CD4-positive, alpha-beta T cell treated with Interleukin-15 for 4 hours (primary cell): ENCODE measurements at places on chromosomes 16 and 17.

DNA sequence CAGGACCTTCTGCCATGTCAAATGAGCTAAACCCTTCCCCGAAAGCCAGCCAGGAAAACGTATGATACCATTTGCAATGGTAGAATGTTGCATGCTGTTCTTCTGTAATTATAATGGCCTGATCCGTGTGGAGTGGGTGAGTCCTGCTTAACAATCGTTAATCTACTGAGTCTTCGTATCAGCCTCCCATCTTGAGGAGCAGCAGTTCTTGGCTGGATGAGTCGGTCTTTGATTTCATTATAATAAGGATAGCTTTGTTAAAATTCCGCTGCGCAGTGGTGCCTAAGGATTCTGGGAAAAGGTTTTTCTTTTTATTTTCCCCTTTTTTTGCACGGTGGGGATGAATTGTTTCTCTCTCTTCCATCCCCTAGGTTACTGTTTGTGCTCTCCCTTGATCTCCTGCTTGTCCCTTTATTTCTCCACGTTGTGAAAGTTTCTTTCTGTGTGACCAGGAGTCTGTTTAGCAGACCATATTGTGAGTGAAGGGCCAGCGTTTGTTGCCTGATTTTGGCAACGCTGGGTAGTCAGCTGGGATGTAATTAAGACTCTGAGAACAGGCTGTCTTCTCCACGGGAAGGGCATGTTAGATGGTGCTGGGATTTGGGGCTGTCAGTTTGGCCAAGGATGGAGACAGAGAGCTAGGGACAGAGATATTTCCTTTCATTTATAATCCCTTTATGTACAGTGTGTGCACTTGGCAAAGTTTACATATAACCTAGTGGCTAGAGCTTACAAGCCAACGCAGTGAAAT is 263.0 kb downstream of the FTO start:
- DNase-seq, result no peak

DNA sequence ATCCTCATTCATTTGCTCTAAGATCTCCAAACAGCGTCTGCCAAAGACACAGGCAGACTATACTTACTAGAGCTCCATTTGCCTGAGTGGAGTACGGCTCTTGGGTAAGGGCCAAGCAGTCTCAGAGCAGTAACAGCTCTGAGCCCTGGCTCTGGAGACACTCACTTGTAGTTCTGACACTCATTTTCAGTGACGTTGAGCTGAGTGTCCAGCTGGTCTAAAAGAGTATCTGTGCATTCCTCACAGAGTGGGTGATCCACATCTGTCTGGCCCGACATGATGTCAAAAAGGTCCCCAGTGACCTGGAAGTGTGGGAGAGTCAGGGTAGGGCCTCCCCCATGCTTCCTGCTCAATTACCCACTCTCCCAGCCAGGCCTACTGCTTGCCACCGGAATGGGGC is 5.7 kb downstream of the BECN1 start:
- no peak for DNase-seq

GRCh38 chr16:51359141-51359955 is 208.3 kb upstream of the SALL1 start:
- no peak for DNase-seq

GRCh38 chr17:79341222-79341780 is 266.7 kb downstream of the ENGASE start:
- no peak for DNase-seq

DNA sequence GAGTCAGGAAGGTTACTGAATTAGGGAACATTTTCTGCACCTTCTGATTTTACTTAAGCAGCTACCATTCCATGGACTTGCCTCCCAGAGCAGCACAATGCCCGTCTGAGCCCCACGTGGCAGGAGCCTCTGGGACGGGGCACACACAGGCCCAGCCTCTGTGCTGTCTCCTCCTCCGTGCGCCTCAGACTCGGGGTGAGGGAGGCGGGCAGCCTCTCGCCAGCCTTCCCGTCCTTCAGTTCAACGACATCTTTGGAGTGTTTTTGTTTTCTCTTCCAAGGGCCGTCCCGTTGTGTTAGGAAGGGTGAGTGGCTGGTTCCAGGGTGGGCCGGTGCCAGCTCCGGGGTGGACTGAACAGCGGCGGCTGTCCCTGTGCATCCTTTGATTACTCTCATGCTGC is 31.8 kb downstream of the NDEL1 start:
- DNase-seq, result no peak

DNA sequence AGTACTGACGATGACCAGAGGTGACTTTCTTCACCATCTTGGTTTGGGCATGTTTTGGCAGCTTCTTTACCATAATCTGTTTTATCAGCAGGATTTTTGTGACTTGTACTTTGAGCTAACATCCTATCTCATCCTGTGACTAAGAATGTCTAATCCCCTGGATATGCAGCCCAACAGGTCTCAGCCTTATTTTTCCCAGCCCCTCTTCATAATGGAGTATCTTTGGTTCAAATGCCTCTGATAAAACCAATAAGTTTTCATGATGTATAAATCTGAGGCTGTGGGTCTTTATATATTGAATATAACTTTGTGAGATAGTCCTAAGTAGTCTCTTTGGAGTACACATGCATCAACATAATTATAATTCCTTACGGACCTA is 186.9 kb upstream of the WSB1 start:
- DNase-seq, result no peak
